ENCODE measurements at places on chromosomes 5 and 9.

GRCh38 chr9:14849296-14849695 is 60.9 kb downstream of the FREM1 start:
- no peaks in the 10 kb centered on the region for H3K27me3 ChIP-seq
- DNase-seq = no peak
- peaks cover 39% of the 10 kb centered on the region for H3K36me3 ChIP-seq

- H3K4me1 ChIP-seq = no peaks in the 10 kb centered on the region
- no peaks in the 10 kb centered on the region for H3K36me3 ChIP-seq
- no peak for DNase-seq
- no peaks in the 10 kb centered on the region for H3K27me3 ChIP-seq
- no peak overlapping the region for H3K27ac ChIP-seq
- H3K4me3 ChIP-seq = no peak overlapping the region
Measured at GRCh38 chr5:158163451-158164295, 304.7 kb upstream of the CLINT1 start.

DNA sequence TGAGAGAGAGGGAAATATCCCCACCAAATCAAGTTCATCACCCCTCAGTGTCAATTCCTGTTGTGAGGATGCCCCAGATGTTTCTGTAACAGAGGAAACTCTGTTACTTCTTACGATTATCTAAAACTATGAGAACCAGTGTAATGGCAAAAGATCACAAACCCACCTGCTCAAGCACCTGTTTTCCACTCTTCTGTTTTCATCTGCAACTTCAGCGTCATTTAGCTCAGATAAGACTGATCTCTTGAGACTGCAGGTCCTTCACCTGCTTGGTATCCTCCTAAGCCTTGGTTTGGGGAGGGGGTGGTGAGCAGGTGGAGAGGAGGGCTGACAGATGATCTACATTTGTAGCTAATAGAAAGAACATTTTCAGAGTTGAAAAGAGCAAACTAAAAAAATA is 229.3 kb downstream of the SLF1 start:
- DNase-seq = no peak
- H3K27ac ChIP-seq = no peak overlapping the region
- no peaks in the 10 kb centered on the region for H3K27me3 ChIP-seq
- H3K36me3 ChIP-seq = no peaks in the 10 kb centered on the region

- DNase-seq = no peak
Measured at GRCh38 chr9:119951090-119951489, 581.9 kb upstream of the BRINP1 start.
